ENCODE measurements at places on chromosomes 1 and 21. TPM values are rescaled to one million over a fixed set of nuclear protein-coding genes. Genes with fewer than 3 reads are reported as not detected.

The FGR gene
- total RNA-seq = 0.49 TPM

The ZNF593OS gene
- not detected for total RNA-seq

The KIF2C gene
- 26.4 TPM for total RNA-seq

The SEC22B gene
- total RNA-seq = 13.9 TPM

The KRTAP21-1 gene
- not detected for total RNA-seq

The URB1 gene
- total RNA-seq = 36.3 TPM

The ROR1 gene
- 0.16 TPM for total RNA-seq

The PODN gene
- total RNA-seq = 0.25 TPM

The MTX1 gene
- 30.3 TPM for total RNA-seq

The UBL4B gene
- total RNA-seq = not detected

The POLR3GL gene
- 11.8 TPM for total RNA-seq

The LAPTM5 gene
- total RNA-seq = 11.2 TPM

The ZNF697 gene
- 35.2 TPM for total RNA-seq

The HRNR gene
- total RNA-seq = not detected

The PDE4B gene
- total RNA-seq = 35.1 TPM

The SYT2 gene
- total RNA-seq = not detected

The CD247 gene
- not detected for total RNA-seq

The MMEL1 gene
- total RNA-seq = 1.6 TPM

The SDC3 gene
- 44.7 TPM for total RNA-seq

The LDLRAD1 gene
- not detected for total RNA-seq

The SIPA1L2 gene
- 13.3 TPM for total RNA-seq

The DCLRE1B gene
- total RNA-seq = 2.1 TPM

The SLFNL1 gene
- 0.69 TPM for total RNA-seq

The GPR52 gene
- total RNA-seq = 1.9 TPM

The CYP2J2 gene
- total RNA-seq = 0.16 TPM

The LEMD1 gene
- total RNA-seq = not detected

The HTR6 gene
- total RNA-seq = not detected

The IL24 gene
- total RNA-seq = not detected

The FALEC gene
- not detected for total RNA-seq
